ENCODE measurements at places on chromosomes 3 and 15.

GRCh38 chr15:56538901-56539545 is 74.1 kb upstream of the MNS1 start:
- peak; percentile 28 for DNase-seq

GRCh38 chr3:112860898-112861297 is 14.2 kb upstream of the CD200R1L start:
- no peak for DNase-seq

DNA sequence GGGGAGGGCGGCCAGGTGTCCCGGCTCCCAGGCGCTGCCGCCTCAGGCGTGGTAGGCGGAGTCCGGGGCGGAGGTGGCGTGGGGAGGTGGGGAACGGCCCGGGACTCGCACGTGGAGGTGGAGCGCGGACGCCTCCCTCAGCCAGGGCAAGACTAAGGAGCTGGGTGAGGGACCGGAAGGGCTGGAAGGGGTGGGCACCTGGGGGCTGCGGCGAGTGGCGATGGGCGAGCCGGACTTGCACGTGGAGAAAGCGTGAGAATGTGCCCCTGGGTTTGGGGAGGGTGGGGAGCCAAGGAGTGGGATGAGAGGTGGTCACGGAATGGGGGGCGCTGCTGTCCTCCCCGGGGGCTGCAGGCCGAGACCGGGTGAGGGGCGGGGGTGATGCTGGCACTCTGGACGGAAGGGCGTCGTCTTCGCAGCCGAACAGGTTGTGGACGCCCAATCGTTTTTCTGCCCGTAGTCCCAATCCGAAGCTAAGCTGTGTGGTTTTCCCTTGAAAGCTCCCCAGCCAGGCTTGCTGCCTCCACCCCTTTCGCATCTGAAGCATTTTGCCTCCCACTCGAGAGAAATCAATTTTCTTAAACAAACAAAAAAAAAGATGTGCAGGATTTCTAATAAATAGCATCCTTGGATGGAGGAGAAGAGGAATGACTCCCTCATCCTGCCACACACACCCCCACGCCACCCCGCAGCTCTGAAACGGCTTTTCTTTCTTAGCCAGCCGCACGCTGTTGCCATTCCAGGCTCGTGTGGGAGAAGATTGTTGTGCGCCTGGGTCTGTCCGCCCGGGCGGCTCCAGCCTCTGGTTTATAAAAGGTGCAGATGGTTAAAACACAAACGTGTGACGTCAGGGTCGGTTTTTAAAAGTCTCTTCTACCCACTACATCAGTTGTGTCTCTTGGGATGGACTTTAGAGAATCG is 62.5 kb upstream of the ANKRD28 start:
- peak; percentile 72 for DNase-seq

- DNase-seq: no peak
These were observed 476.2 kb upstream of the RASGRP1 start for GRCh38 chr15:39040861-39041260.

DNA sequence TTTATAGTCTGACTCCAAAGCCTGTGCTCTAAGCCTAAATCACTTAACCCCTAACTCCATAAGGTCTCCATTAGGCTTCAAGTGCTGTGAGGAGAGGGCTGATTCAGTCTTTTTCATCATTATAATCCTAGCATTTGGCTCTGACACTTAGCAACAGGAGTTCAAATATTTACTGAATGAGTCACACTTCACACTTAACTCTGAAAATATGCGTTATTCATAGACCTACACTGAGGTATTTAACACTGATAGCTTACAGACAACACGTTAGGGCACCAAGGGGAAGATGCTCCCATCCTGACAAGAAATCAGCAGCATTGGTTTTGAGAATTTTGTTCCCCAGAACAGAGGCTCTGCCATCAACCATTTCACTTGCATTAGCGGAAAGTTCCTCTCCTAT is 53.5 kb downstream of the MSL2 start:
- no peak for DNase-seq

GRCh38 chr3:105284876-105285275 is 81.8 kb upstream of the ALCAM start:
- no peak for DNase-seq

DNA sequence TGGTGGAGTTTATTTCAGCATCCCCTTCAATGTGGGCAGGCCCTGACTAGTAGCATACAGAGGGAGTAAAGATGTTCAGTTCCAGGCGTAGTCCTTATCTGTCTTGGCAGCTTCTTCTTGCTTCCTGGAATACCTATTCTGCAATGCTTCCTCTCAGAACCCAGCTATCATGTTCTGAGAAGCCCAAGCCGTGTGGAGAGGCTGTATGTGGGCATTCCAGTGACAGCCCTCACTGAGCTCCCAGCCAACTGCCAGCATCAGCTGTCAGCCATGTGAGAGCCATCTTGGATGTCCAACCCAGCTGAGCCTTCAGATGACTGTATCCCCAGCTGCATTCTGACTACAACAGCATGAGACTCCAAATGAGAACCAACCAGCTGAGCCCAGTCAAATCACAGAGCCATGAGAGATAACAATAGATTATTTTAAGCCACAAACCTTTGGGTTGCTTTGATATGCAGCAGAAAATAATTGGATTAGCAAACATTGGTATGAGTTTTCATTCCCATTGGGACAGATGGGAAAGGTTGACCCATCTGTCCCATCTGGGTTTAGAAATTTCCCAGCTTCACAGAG is 8.4 kb upstream of the CMTM7 start:
- DNase-seq: no peak

DNA sequence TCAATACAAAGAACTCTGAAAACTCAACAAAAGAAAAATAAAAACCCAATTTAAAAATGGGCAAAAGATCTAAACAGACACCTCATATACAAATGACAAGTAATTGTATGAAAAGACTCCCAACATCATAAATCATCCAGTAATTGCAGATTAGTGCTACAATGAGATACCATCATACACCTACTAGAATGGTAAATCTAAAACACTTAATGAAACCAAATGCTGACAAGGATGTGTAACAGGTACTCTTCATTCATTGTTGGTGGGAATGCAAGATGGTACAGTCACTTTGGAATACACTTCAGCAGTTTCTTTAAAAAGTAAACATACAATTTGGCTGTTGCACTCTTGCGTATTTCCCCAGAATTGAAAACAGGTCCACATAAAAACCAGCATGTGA is 68.4 kb downstream of the LHFPL4 start:
- no peak for DNase-seq

DNA sequence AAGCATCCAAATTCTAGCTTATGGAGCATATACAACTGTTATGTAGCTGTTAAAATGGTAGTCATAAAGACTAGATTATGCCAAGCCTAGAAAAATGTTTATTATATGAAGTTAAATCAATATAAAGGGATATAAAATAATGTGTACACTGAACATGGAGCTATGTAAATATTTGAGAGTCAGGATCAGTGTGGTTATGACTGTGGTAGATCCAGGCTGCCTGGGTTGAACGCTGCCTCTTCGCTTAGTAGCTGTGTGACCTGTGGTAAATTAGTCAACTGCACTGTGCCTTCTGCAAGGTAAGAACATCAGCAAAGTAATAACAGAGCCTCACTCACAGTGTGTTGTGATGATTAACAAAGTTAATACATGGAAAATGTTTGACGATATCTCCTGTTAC is 212.2 kb downstream of the RBMS3 start:
- DNase-seq: no peak

GRCh38 chr3:193230610-193231009 is 10.4 kb upstream of the PLAAT1 start:
- no peak for DNase-seq

- no peak for DNase-seq
These were observed 6.1 kb upstream of the WWTR1 start for GRCh38 chr3:149663966-149664365.

GRCh38 chr15:86968244-86968643 is 888.6 kb downstream of the AGBL1 start:
- DNase-seq: no peak

DNA sequence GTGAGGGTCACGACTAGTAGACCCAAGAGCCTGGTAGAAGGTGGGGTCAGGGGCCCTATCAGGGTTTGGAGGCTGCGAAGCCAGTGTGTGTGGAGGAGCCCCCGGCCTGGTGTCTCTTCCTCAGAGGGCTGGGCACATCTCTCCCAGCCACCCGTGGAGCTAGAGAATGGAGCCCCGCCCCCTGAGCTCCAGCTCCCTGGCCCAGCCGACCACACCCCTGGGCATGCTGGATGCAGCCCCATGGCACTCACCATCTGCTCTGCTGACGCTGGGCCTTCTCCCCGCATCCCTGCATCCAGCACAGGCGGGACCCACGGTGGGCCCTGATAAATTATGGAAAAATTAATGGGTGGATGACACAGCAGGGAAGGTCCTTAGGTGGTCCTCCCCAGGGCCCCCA is 17.5 kb downstream of the ANKRD63 start:
- DNase-seq: no peak
